ENCODE measurements at places on chromosomes 3 and 15. TPM values are rescaled to one million over a fixed set of nuclear protein-coding genes. Genes with fewer than 3 reads are reported as not detected.
A peak's percentile ranks its signal among the peaks of the same experiment; 100 is the strongest.

DNA sequence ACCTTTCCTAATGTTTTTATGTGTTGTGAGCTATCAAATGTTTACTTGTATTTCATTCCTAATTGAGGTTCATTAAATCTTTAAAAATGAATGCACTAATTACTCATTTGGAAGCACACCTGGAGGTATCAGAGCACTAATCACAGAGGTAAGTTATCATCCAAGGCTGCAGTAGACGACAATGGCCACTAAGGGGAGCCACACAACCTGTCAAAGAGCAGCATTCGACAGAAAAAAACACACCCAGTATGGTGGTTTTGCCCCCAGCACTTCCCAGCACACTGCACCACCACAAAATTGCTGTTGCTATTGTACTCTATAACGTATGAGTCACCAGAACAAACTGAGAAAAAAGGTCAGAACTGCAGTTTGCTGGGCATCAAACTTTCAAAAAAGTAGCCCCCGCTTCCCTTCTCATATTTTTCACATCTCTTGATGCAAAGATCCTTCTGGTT lies 205.9 kb upstream of the IGF1R start:
- peak; percentile 68 for DNase-seq

GRCh38 chr15:49101536-49101935 lies 53.9 kb downstream of the COPS2 start:
- no peak for DNase-seq

DNA sequence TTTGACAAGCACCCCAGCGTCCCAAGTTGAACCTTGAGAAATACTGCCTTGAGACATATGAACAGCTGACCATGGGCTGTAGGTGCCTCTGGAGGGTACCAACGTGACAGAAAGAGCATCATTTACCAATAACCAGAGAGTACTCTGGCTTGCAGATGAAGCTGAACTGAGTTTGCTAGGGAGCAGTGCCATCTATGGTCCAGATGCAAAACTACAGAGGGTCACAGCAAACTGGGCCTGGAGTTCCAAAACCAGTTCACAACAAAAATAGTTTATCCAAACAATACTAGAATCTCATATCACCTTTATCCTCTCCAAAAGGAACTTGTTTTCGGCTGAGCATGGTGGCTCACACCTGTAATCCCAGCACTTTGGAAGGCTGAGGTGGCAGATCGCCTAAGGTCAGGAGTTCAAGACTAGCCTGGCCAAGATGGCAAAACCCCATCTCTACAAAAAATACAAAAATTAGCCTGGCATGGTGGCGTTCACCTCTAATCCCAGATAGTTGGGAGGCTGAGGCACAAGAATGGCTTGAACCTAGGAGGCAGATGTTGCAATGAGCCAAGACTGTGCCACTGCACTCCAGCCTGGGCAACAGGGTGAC lies 69.3 kb downstream of the CHAC1 start:
- DNase-seq = peak; percentile 52

DNA sequence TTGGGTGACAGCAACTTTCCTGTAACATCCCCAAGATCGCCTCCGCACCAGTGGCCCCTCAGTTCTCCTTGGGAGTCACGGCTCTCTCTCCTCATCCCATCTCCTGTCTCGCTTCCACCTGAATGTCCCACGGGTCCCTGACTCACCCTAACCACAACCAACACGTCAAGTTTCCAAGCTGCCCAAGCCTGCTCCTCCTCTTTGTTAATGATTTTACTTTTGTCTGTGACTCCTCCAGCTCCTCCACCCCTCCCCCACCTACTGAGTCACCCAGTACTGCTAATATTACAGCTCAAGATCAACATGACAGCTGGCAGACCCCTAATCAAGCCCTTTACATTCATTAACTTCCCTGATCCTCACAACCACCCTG lies 39.3 kb downstream of the BDH1 start:
- no peak for DNase-seq

DNA sequence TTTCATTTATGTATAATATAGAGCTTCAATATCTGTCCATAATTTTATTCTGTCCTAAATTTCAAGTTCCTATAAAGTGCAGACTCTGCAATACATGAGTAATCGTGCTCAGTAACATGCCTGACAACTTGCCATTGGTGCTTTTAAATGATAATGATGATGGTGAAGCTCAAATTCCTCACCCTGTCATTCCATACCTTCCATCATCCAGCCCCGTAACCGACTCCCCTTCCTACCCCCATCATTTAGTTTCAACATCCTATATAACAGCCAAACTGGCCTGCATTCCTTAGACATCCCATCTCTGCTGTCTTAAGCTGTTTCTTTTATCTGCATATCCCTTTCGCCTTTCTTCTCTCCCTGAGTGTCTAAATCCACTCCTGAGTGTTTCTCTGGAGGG lies 67.2 kb upstream of the DLG1 start:
- DNase-seq = no peak

DNA sequence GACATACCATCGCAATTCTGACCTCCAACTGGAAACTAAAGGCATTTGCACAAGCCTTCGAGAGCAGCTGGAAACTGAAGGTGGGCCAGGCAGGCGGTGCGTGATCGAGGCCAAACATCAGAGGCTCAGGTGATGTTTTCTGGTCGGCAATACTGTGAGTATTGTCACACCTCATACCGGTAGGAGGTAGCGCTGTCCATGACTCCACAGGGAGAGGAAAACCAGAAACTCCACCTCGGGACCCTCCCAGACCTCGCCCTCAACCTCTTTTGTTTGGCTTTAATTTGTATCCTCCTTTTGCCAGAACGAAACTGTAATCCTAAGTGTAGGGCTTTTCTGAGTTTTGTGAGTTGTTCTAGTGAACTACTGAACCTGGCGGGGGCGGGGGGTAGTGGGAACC lies 43.6 kb downstream of the LDHAL6B start:
- no peak for DNase-seq

DNA sequence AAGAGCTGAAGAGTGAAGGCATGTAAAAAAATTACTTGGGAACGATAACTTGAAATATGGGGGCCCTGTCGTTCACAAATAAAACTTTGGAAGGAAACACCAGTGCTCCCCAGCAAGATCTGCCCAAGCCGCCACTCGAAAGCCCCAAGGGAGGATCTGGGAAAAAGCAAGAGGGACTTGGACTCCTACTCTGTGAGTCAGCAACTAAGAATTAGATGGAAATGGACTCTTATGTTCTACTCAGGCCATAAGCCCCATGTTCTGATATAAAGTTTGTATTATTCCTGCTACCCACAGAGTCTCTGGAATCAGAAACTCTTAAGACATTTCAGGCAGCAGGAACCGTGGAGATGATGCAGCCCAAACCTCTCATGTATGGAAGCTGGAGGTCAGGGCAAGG lies 75.7 kb downstream of the ITGB5 start:
- DNase-seq = no peak

DNA sequence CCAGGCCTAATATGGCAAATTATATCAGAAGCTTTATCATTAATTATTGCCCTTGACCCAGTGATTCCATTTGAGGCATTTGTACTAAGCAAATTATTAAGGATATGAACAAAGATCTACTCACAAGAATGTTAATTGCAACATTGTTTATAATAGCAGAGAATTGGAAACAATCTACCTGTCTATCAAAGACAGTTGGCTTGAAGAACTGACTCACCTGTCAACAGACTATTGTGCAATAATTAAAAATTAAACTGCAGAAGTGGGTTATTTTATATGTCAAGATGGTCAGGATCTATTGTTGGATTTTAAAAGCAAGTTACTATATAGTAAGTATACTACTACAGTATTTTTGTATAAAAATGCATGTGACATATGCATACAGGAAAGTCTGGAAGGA lies 6.7 kb upstream of the FETUB start:
- no peak for DNase-seq

GRCh38 chr15:42359249-42359648 lies at the start of gene CAPN3:
Gene CAPN3 (plus strand): TSS chr15:42359501. CDS start chr15:42359806, 305 bp downstream.
- DNase-seq = no peak

DNA sequence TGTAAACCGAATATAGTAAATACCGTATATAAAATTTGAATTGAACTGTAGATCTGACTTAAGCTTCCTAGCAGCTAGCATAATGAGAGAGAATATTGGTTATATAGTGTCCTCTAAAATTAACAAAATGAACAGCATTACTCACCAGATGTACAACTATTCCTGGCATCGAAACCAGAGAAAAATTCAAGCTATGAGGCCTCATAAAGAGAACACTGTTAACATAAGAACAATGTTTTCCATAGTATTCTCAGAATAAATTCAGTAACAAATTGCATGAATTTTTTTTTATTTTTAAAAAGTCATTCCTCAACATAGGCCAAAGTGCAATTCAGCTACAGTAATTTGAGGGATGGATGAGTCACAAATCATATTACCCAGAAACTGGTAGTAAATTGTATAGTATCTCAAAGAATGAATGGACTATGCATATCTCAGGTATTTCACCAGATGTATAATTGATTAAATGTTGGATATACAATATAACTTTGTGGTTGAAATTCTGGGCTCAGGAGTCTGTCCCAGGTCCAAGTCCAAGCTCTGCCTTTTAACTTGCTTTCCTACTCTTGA lies 5.0 kb downstream of the TMEM207 start:
- no peak for DNase-seq

GRCh38 chr15:40114218-40114617 lies 5.5 kb upstream of the BMF start:
- DNase-seq = no peak

DNA sequence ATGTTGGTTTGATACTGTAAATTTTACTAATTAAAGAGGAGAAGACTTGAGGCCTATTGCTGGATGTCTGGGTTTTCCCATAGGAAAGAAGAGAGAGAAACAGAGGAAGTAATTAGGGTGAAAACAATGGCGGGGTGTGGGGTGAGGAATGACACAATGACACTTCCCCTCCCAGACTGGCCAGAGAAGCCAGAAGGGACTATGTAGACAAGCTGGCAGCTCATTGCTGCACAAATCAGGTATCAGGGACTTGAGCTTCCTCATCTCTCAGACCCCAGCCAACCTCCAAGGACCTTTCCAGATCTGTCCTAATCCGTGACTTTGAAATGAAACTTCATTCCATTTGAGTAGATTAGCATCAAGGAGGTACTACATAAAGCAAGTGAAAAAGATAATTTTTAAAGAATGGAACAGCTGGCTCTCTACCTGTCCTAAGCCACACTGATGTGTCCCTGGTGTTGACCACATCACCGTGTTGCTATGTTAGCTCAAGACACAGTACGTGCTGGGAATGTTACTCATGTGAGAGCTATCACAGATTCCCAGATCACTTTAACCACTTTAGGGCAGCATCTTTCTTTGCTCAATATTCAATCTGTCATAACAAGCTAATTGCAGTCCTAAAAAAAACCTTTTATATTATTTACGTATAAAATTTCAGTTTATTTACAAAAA lies 22.2 kb downstream of the TMEM212 start:
- no peak for DNase-seq

DNA sequence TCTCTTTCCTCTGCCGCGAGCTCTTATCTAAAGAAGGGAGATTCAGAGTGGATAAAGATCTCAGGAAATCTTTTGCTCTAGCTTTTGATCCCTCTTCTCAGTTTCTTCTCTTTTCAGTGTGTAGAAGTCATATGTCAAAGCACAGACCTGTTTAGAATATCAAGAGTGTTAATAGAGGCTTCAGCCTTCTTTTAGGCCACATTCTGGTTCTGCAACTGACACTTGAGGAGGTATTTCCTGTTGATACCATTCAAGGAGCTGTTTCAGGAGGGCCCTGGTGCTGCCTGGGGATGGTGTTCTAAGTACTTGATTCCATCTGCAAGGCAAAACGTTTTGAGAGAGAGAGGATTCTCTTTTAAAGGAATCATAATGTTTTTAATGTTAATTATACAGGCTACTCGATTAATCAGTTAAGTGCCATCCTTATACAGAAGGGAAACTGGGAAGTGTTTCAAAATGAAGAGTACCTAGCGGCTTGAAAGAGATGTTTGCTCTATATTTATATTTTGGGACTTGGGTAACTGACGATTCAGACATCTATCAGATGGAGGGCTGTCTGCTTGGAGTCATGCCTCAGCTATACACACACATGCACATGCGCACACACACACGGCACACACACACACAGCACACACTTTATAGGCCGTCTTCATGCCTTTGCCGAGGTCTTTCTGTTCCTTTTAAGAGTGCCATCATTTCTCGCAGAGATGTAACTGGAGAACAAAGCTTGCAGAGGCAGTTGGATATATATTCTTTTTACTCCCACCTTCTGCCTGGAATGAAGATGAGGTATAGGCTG lies 313.9 kb downstream of the PTPRG start:
- DNase-seq = no peak

DNA sequence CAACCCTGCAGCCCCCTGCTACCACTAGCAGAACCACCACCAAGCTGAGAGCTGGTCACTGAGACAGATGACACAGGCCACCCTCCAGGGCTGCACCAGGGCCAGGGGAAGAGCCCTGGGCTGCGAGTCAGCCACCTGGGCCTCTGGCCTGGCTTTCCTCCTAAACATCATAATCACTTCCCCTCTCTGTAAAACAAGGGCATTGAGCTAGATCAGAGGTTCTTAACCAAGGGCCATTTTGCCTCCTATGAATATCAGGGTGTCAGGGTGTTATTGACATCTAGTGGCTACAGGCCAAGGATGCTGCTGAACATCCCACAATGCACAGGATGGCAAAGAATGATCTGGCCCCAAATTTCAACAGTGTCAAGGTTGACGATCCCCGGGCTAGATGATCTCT lies 25.2 kb downstream of the TLE3 start:
- no peak for DNase-seq

- DNase-seq = no peak
Measured at GRCh38 chr3:59753808-59754450, 704.1 kb upstream of the CFAP20DC start.

GRCh38 chr3:134377896-134378295 lies 3.6 kb upstream of the AMOTL2 start:
- no peak for DNase-seq

- DNase-seq = no peak
Measured at GRCh38 chr3:4373669-4374068, 70.5 kb downstream of the SETMAR start.

GRCh38 chr15:57752436-57752835 lies 45.9 kb downstream of the POLR2M start:
- no peak for DNase-seq

- DNase-seq = no peak
Measured at GRCh38 chr3:85627932-85628331, 669.1 kb downstream of the CADM2 start.

The GNB4 gene
- 6.9 TPM for total RNA-seq

The CHST13 gene
- not detected for total RNA-seq

The CFAP100 gene
- total RNA-seq = not detected

The EPB42 gene
- total RNA-seq = not detected

The SLC2A2 gene
- total RNA-seq = not detected

The LDHAL6B gene
- not detected for total RNA-seq

The CD200 gene
- 5.2 TPM for total RNA-seq

The FANCD2OS gene
- not detected for total RNA-seq

The RBMS3 gene
- total RNA-seq = 0.25 TPM

The CORO2B gene
- total RNA-seq = not detected
